Esophagus muscularis mucosa (tissue), 4 donors: ENCODE measurements at places on chromosomes 13 and 19.
A peak's percentile ranks its signal among the peaks of the same experiment; 100 is the strongest.

GRCh38 chr19:38057959-38058690 lies 151.1 kb downstream of the SIPA1L3 start:
- no peak overlapping the region for H3K4me3 ChIP-seq
- no peaks in the 10 kb centered on the region for H3K36me3 ChIP-seq
- DNase-seq: no peak
- no peak overlapping the region for H3K27ac ChIP-seq
- H3K27me3 ChIP-seq: no peaks in the 10 kb centered on the region

DNA sequence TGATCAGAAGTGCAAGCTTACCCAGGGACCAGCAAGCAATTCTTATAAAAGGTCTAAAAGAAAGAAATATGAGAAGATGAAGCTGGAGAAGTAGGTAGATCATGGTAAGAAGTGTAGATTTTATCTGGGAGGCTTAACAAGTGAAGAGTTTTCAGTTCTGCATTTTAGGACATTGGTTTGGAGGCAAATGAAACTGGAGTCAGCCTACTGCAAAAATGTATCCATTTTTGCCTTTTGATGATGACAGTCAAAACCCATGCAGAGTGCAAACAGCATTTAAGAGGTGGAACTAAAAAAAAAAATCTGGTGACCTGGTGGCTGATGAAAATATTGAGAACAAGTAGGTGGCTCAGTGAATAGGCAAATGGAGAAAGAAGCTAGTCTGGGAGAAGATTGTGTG lies 216.9 kb downstream of the DNAJC15 start:
- no peak for DNase-seq
- H3K27me3 ChIP-seq: no peaks in the 10 kb centered on the region
- H3K4me1 ChIP-seq: no peaks in the 10 kb centered on the region
- no peak overlapping the region for H3K4me3 ChIP-seq

- no peak overlapping the region for H3K27ac ChIP-seq
- no peaks in the 10 kb centered on the region for H3K27me3 ChIP-seq
- peaks cover 74% of the 10 kb centered on the region for H3K36me3 ChIP-seq
- no peak overlapping the region for H3K4me3 ChIP-seq
- no peaks in the 10 kb centered on the region for H3K4me1 ChIP-seq
- DNase-seq: no peak
These were observed 44.8 kb upstream of the LDLR start for GRCh38 chr19:11044431-11044830.

DNA sequence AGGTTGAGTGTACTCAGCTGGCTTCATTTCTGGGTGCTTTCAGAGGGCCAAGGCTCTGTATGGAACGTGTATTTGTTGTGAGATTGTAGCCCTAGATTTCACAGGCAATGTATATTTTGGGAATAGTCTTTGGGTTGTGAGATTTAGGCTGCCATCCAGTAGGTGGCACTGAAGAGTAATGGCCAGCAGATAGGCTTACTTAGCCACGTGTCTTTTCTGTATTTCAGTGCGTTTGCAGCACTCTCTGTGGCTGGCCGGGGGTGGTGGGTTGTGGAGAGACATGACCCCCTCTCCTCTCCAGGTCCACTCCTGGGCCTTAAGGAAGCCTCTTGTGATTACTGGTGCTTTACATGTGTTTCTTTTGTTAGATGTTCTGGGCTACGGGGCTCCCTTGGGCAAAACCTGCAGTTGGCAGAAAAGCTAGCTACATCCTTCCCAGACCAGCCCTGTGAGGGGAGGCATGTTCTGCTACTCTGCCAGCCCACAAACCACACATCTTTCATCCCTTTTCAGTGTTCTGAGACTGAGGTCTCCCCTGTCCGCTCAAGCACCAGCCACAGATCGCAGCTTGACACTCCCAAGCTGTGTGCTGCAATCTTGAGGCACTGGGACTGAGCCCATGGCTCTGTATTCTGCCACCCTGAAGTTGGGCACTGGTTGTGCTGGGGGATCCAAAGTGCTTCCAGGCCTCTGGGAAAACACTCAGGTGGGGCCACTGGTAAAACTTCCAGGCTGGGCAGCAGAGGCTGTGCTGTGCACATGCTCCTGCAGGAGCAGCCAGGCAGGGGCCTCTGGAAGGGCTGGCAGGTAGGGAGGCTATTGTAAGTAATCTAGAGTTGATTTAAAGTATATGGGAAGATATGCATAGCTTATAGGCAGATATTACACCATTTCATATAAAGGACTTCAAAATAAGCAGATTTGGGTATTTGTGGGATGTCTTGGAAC lies 1096.8 kb upstream of the PCDH20 start:
- no peaks in the 10 kb centered on the region for H3K4me1 ChIP-seq
- DNase-seq: no peak
- H3K36me3 ChIP-seq: no peaks in the 10 kb centered on the region
- no peak overlapping the region for H3K27ac ChIP-seq

DNA sequence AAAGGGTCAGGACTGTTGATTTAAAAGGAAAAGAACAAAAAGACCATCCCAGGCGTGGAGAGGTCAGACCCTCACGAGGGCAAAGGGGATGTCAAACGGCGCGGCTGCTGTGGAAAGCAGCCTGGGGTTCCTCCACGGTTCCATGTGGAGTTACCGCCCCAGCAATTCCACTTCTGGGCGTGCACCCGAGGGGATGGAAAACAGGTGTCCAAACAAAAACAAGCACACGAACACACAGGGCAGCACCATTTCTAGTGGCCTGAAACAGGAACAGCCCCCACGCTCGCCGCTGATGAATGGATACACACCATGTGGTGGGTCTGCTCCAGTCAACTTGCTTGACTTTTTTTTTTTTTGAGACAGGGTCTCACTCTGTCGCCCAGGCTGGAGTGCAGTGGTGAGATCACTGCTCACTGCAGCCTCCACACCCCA lies 11.2 kb downstream of the AP3D1 start:
- no peak overlapping the region for H3K4me3 ChIP-seq
- no peak for DNase-seq
- H3K4me1 ChIP-seq: peaks cover 15% of the 10 kb centered on the region
- H3K27ac ChIP-seq: no peak overlapping the region
- no peaks in the 10 kb centered on the region for H3K27me3 ChIP-seq
- H3K36me3 ChIP-seq: peaks cover 50% of the 10 kb centered on the region

GRCh38 chr19:18429717-18430416 lies 8.1 kb downstream of the ISYNA1 start:
- no peaks in the 10 kb centered on the region for H3K27me3 ChIP-seq
- peak overlapping the region; percentile 83 for H3K27ac ChIP-seq
- peaks cover 14% of the 10 kb centered on the region for H3K36me3 ChIP-seq
- peaks cover 96% of the 10 kb centered on the region for H3K4me1 ChIP-seq
- no peak for DNase-seq
- H3K4me3 ChIP-seq: peak overlapping the region; percentile 56

DNA sequence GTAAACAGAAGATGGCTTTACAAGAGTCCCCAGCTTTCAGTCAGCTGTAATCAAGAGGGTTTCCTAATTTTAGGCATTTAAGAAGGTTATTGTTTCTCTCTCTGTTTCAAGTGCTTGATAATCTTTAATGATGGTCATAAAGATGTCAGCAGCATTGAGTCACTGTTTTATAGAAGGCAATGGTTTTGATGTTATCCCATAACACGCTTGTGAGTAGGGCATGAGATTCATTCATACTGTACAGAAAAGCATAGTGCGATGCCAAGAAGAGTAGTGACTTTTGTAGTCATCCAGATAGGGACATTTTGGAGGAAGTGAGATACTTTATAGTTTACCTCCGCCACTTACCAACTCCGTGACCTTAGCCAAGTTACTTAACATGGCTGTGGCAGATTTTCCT lies 364.2 kb upstream of the SLC10A2 start:
- no peak overlapping the region for H3K4me3 ChIP-seq
- no peaks in the 10 kb centered on the region for H3K27me3 ChIP-seq
- DNase-seq: no peak
- H3K27ac ChIP-seq: no peak overlapping the region
- no peaks in the 10 kb centered on the region for H3K4me1 ChIP-seq

- no peak overlapping the region for H3K27ac ChIP-seq
- H3K36me3 ChIP-seq: no peaks in the 10 kb centered on the region
- no peak overlapping the region for H3K4me3 ChIP-seq
- H3K4me1 ChIP-seq: peaks cover 17% of the 10 kb centered on the region
- DNase-seq: no peak
- no peaks in the 10 kb centered on the region for H3K27me3 ChIP-seq
These were observed 25.0 kb downstream of the ENOX1 start for GRCh38 chr13:43761616-43762315.

GRCh38 chr13:83182845-83183244 lies 699.4 kb downstream of the SLITRK1 start:
- no peaks in the 10 kb centered on the region for H3K4me1 ChIP-seq
- no peaks in the 10 kb centered on the region for H3K27me3 ChIP-seq
- H3K4me3 ChIP-seq: no peak overlapping the region
- no peaks in the 10 kb centered on the region for H3K36me3 ChIP-seq
- DNase-seq: no peak

GRCh38 chr13:78420814-78421213 lies 182.5 kb downstream of the POU4F1 start:
- H3K27me3 ChIP-seq: no peaks in the 10 kb centered on the region
- H3K27ac ChIP-seq: no peak overlapping the region

DNA sequence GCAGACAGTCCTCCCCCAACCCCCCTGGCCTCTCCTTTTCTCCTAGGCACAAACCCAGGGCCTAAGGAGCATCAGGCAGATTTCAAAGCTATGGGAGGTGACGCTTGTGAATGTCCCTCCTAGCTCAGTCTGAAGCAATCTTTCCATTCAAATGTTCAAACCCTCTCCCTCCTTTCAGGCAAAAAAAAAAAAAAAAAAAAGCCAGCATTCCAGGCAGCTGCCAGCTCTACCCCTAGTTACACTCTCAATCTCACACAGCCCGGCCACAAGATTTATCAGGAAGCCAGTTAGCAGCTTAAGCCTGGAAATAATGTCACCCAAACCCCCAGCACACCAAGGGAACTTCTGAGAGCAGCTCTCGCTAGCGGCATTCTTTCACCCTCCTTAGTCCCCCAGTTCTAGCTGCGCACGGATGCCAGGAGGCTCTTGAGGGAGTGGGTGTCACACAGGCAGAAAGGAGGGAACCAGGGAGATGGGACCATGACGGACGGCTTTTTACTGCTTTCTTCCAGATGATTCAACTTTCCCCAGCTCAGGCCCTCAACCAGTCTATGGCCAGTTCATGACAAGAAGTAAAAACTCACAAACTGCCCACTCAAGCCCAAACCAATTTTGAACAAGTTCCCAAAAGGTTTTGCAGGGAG lies 6.3 kb downstream of the SH3GL1 start:
- no peak overlapping the region for H3K4me3 ChIP-seq
- H3K36me3 ChIP-seq: peaks cover 17% of the 10 kb centered on the region
- H3K27me3 ChIP-seq: no peaks in the 10 kb centered on the region
- peaks cover 88% of the 10 kb centered on the region for H3K4me1 ChIP-seq
- peak overlapping the region; percentile 85 for H3K27ac ChIP-seq

- peaks cover 23% of the 10 kb centered on the region for H3K4me1 ChIP-seq
- H3K27ac ChIP-seq: no peak overlapping the region
- H3K4me3 ChIP-seq: no peak overlapping the region
These were observed 6.8 kb downstream of the PARP4 start for GRCh38 chr13:24505756-24506155.

- H3K4me3 ChIP-seq: no peak overlapping the region
- no peak for DNase-seq
- H3K4me1 ChIP-seq: no peaks in the 10 kb centered on the region
- H3K27me3 ChIP-seq: no peaks in the 10 kb centered on the region
These were observed 2521.1 kb downstream of the PCDH9 start for GRCh38 chr13:64709079-64709478.

DNA sequence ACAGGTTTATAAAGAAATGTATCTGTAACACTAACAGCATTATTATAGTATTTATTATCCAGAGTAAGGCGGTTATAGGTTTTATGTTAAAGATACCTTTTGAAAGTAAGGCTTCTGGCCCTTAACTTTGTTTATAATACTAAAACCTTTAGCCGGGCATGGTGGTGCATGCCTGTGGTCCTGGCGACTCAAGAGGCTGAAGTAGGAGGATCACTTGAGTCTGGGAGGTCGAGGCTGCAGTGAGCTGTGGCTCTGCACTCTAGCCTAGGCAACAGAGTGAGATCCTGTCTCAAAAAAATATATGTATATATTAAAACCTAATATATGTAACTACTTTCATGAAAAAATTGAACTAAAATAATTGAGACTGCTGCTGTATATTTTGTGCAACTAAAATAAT lies 98.7 kb upstream of the KLF5 start:
- no peak overlapping the region for H3K4me3 ChIP-seq
- no peaks in the 10 kb centered on the region for H3K4me1 ChIP-seq
- no peaks in the 10 kb centered on the region for H3K36me3 ChIP-seq
- H3K27me3 ChIP-seq: no peaks in the 10 kb centered on the region
- no peak overlapping the region for H3K27ac ChIP-seq
